ENCODE measurements at places on chromosomes 2 and 18. TPM values are rescaled to one million over a fixed set of nuclear protein-coding genes. Genes with fewer than 3 reads are reported as not detected.

Gene SCN3A
- 1.1 TPM for total RNA-seq

Gene CXCR1
- total RNA-seq = 0.97 TPM

Gene GCC2
- 18.4 TPM for total RNA-seq

- peak; percentile 56 for DNase-seq
Measured at GRCh38 chr18:24659827-24660720, 199.6 kb downstream of the HRH4 start.

- no peak for DNase-seq
Measured at GRCh38 chr2:75603477-75603876, 42.7 kb upstream of the EVA1A start.

DNA sequence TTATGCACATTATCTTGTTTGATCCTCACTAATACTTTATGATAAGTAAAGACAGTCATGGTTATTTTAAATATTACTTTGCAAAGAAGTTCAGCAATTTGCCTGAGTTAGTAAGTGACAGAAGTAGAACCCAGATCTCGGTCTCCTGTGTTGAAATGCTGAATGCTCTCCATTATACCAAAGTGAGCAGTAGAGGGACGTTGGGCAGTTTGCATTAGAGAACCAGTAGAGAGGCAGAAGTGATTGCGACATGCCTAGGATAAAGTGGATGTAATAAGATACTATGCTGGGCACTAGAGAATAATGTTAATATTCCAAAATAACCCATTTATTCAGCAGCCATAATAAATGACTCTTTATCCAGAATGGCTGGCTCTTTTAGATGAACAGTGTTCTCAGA is 201.0 kb downstream of the PMAIP1 start:
- DNase-seq = no peak

DNA sequence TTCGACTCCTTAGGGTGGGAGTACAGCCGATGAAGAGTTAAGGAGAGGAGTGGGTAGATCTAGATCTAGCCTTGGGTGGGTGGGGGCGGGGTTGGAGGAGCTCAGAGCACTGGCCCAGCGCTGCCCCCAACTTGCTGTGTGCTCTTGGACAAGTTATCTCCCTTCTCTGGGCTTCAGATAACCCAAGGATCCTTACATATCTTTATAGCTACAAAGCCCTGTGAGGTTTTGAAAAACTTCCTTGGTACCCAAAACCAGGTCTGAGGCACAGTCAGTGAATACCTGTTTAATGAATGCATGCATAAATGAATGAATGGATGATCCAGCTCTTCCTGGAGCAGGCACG is 1.3 kb upstream of the ODC1 start:
- no peak for DNase-seq

GRCh38 chr2:65500310-65501040 is 68.1 kb upstream of the SPRED2 start:
- no peak for DNase-seq

Gene IL1RL2
- total RNA-seq = 1.4 TPM
